Osteoblast (primary cell): ENCODE measurements at places on chromosomes 11 and 22. TPM values are rescaled to one million over a fixed set of nuclear protein-coding genes. Genes with fewer than 3 reads are reported as not detected.

SLC22A9 gene
- not detected in 2 replicates for total RNA-seq

- no peak for DNase-seq
- H3K27ac ChIP-seq: no peak overlapping the region
- no peaks in the 10 kb centered on the region for H3K36me3 ChIP-seq
- H3K27me3 ChIP-seq: no peaks in the 10 kb centered on the region
- no peaks in the 10 kb centered on the region for H3K4me1 ChIP-seq
Observed at GRCh38 chr11:107202241-107202640, 184.0 kb upstream of the GUCY1A2 start.

SYT7 gene
- 3.6 and 6.8 TPM in 2 replicates for total RNA-seq

GRCh38 chr22:44193535-44193891, 12.8 kb downstream of the PARVG start:
- no peak for DNase-seq
- H3K36me3 ChIP-seq: no peaks in the 10 kb centered on the region
- H3K27ac ChIP-seq: no peak overlapping the region

DYNC2H1 gene
- total RNA-seq: 82.2 and 100 TPM in 2 replicates

- peak; percentile 85 for DNase-seq
- H3K36me3 ChIP-seq: no peaks in the 10 kb centered on the region
- H3K4me1 ChIP-seq: peaks cover 7% of the 10 kb centered on the region
- no peaks in the 10 kb centered on the region for H3K27me3 ChIP-seq
- peak overlapping the region; percentile 61 for H3K4me3 ChIP-seq
Observed at GRCh38 chr11:68128682-68129327, 7.6 kb upstream of the CHKA start.

DNA sequence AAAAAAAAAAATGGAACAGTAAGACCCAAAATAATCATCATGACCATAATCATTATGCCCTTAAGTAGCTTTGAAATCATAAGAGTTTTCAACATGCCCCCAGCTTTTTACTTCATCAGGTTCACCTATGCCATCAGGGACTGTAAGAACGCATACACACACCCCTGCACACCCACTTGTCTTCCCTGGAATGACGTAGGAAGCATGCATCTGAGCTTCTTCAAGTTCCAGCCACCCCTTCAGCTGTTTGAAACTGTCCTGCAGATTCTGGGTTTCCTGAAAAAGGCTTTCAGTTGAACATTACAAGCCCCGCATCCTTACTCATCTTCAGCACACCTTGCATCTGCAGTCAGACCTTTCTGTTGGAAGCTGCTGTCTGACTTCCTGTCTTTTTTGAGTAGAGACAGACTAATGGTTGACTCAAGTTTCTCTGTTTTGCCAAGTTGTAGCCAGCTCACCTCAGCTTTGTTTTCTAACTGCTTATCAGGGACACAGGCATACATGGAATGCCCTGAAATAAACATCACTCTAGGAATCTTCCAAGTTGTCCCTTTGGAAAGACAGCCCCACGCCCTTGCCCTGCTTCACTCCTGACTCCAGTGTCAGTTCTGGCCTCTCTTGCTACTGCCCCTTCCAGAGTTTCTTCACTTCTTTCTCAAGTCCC, 37.0 kb downstream of the ARHGAP1 start:
- H3K27me3 ChIP-seq: no peaks in the 10 kb centered on the region
- no peak for DNase-seq
- peaks cover 10% of the 10 kb centered on the region for H3K4me1 ChIP-seq
- H3K4me3 ChIP-seq: no peak overlapping the region
- H3K36me3 ChIP-seq: peaks cover 48% of the 10 kb centered on the region
- no peak overlapping the region for H3K27ac ChIP-seq

NRIP3 gene
- total RNA-seq: 6.2 and 6.8 TPM in 2 replicates

DNA sequence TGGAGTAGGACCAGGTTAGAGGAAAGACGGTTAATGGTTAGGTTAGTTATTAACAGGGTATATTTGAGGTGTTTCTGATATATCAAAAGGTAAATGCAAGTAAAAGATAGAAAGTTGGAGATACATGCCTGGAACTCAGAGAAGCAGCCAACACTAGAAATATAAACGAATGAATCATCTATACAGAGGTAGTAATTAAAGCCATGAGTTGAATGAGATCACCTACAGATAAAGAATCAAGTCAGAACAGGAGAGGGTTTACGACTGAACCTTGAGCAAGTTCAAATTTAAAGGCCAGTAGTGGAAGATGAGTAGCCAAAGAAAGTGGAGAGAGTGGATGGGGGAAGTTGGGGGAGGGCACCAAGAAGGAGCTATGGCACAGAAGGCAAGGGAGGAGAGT, 73.9 kb downstream of the SPON1 start:
- H3K36me3 ChIP-seq: no peaks in the 10 kb centered on the region
- no peaks in the 10 kb centered on the region for H3K4me1 ChIP-seq
- no peak overlapping the region for H3K4me3 ChIP-seq
- DNase-seq: no peak
- H3K27ac ChIP-seq: no peak overlapping the region
- H3K27me3 ChIP-seq: no peaks in the 10 kb centered on the region

BUD13 gene
- total RNA-seq: 12.7 and 14.5 TPM in 2 replicates

DNA sequence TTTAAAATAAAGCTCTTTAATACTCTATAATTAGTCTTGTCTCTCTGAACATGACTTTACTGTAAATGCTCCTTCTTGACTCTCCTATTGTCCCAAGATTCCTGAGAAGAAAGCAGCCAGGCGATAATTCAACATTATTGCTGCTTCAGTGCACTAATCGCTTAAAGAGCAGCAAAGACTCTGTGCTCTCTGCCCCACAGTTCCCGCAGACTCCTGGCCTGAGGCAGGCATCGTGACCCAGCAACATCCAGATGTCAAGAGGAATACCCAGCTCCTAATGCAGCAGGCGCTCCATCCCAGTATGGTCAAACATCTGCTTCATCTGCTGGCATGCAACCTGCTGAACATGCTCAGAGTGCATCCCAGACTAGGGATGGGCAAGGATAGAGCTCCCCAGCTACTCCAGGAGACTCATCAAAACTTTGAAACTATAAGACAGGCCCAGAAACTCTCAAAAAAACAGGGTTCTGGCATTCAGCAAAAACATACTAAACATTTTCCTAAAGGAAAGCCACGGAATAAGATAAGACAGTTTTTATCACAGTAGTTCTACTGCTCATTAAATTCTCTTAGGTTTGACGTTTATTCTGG, 270.0 kb downstream of the SOX6 start:
- H3K27me3 ChIP-seq: no peaks in the 10 kb centered on the region
- H3K4me1 ChIP-seq: no peaks in the 10 kb centered on the region
- no peaks in the 10 kb centered on the region for H3K36me3 ChIP-seq
- no peak for DNase-seq
- H3K4me3 ChIP-seq: no peak overlapping the region

- no peaks in the 10 kb centered on the region for H3K27me3 ChIP-seq
- no peak for DNase-seq
- H3K36me3 ChIP-seq: no peaks in the 10 kb centered on the region
- peaks cover 13% of the 10 kb centered on the region for H3K4me1 ChIP-seq
- H3K27ac ChIP-seq: no peak overlapping the region
- H3K4me3 ChIP-seq: no peak overlapping the region
Observed at GRCh38 chr11:66186470-66186869, 82.0 kb upstream of the RAB1B start.

- no peak overlapping the region for H3K27ac ChIP-seq
- no peak for DNase-seq
- no peaks in the 10 kb centered on the region for H3K36me3 ChIP-seq
- H3K4me3 ChIP-seq: no peak overlapping the region
Observed at GRCh38 chr22:35893698-35894097, 134.9 kb downstream of the RBFOX2 start.

DNA sequence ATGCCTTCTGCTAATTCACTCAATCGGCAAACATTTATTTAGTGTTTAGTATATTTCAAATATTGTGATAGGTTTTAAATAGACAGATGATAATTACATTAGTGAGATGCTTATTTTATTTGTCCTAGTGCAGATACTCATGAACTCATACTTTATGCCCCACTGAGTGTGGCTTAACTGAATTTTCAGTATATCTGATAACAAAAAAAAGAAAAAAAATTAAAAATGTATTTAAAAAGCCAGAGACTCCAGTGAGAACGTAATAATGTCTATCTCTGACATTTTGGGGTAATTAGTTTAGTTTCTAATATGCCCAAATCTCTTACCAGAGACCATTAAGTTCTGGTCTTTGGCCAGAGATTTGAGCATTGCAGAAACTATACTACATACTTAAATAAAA, 332.6 kb upstream of the CHORDC1 start:
- no peak overlapping the region for H3K4me3 ChIP-seq
- H3K27ac ChIP-seq: no peak overlapping the region
- H3K27me3 ChIP-seq: no peaks in the 10 kb centered on the region
- H3K36me3 ChIP-seq: no peaks in the 10 kb centered on the region

GAB4 gene
- not detected in 2 replicates for total RNA-seq

- no peaks in the 10 kb centered on the region for H3K4me1 ChIP-seq
- no peaks in the 10 kb centered on the region for H3K27me3 ChIP-seq
- DNase-seq: no peak
- no peak overlapping the region for H3K4me3 ChIP-seq
- H3K36me3 ChIP-seq: peaks cover 26% of the 10 kb centered on the region
- H3K27ac ChIP-seq: no peak overlapping the region
Observed at GRCh38 chr11:74100735-74101134, 70.1 kb downstream of the C2CD3 start.

KRTAP5-10 gene
- total RNA-seq: 0.36 TPM in 1 of 2 replicates, not detected in the other

- H3K27ac ChIP-seq: no peak overlapping the region
- H3K4me3 ChIP-seq: no peak overlapping the region
- no peaks in the 10 kb centered on the region for H3K36me3 ChIP-seq
Observed at GRCh38 chr11:123241874-123242543, 47.0 kb upstream of the CLMP start.

GRCh38 chr11:70952191-70952590, 300.2 kb downstream of the SHANK2 start:
- no peak overlapping the region for H3K4me3 ChIP-seq
- H3K4me1 ChIP-seq: no peaks in the 10 kb centered on the region
- H3K27me3 ChIP-seq: no peaks in the 10 kb centered on the region
- no peak overlapping the region for H3K27ac ChIP-seq

DNA sequence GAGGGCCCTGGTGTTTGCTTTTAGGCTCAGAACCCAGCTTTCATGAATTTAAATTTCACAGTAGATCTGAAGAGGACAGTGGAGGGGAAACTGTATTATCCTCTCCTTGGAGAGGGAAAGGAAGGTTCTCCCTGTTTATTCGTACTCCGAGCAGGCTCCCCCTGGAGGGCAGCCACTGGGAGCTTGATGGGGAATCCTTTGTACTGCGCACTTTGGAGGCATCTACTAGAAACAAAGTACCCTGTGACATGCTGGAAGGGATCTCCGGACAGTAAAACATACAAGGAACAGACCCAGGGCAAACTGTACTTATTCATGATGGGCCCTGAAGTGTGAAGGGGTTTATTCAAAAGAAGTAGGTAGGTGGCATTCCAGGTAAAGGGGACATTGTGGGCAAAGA, 27.2 kb downstream of the NAV2 start:
- H3K27me3 ChIP-seq: no peaks in the 10 kb centered on the region
- H3K36me3 ChIP-seq: peaks cover 4% of the 10 kb centered on the region
- H3K4me3 ChIP-seq: no peak overlapping the region

- H3K27me3 ChIP-seq: peaks cover 4% of the 10 kb centered on the region
- no peaks in the 10 kb centered on the region for H3K4me1 ChIP-seq
- DNase-seq: no peak
- H3K4me3 ChIP-seq: no peak overlapping the region
- H3K36me3 ChIP-seq: no peaks in the 10 kb centered on the region
Observed at GRCh38 chr22:26276529-26277160, 107.4 kb downstream of the SEZ6L start.

DNA sequence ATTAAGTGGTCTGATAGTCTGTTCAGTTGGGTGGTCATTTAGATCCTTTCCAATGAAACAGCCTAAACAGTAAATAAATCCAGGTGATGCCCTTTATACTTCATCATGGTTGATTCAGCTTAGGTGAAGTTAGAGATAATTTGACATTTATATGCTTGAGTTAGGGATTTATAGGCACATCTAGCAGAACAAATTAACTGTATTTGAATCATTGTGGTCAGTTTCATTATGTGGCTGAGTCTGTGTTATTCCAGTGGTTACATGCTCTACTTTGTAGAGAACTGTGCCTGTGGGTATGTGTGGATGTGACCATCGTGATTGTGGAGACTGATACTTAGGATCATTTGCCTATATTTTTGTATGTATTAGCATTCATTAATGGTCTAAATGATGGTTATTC, 194.6 kb downstream of the DDX10 start:
- H3K27ac ChIP-seq: no peak overlapping the region
- H3K27me3 ChIP-seq: no peaks in the 10 kb centered on the region
- no peak overlapping the region for H3K4me3 ChIP-seq
- peaks cover 6% of the 10 kb centered on the region for H3K4me1 ChIP-seq
- no peak for DNase-seq
- H3K36me3 ChIP-seq: no peaks in the 10 kb centered on the region
